Activated CD8-positive, alpha-beta memory T cell treated with anti-CD3 and anti-CD28 coated beads, Interleukin-2, amount 50 U/mL, for 48 hours (primary cell): ENCODE measurements at places on chromosomes 2 and 18.
A peak's percentile ranks its signal among the peaks of the same experiment; 100 is the strongest.

- no peak for DNase-seq
These were observed 103.2 kb downstream of the NCOA1 start for GRCh38 chr2:24594283-24594682.

GRCh38 chr18:48945953-48946217 lies 4.9 kb downstream of the SMAD7 start:
- DNase-seq = no peak

GRCh38 chr2:213627835-213628460 lies 343.7 kb downstream of the SPAG16 start:
- no peak for DNase-seq

DNA sequence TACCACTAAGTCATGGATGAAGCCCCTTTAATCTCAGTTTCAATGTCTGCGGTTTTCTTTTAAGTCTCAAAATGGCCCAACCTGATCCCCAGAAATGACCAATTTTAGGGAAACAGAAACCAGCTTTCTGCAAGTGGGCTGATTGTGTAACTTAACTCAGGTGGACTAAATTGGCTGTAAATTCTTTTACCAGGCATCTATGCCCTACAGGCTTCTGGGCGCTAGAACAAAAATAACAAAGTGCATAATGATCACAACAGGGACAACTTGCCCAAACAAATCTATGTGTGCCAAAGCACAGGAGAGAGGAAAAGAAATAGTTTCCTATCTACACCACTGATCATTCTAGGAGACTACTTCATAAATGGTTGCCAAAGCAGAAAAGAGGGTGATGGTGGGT lies 112.3 kb upstream of the SETBP1 start:
- no peak for DNase-seq

DNA sequence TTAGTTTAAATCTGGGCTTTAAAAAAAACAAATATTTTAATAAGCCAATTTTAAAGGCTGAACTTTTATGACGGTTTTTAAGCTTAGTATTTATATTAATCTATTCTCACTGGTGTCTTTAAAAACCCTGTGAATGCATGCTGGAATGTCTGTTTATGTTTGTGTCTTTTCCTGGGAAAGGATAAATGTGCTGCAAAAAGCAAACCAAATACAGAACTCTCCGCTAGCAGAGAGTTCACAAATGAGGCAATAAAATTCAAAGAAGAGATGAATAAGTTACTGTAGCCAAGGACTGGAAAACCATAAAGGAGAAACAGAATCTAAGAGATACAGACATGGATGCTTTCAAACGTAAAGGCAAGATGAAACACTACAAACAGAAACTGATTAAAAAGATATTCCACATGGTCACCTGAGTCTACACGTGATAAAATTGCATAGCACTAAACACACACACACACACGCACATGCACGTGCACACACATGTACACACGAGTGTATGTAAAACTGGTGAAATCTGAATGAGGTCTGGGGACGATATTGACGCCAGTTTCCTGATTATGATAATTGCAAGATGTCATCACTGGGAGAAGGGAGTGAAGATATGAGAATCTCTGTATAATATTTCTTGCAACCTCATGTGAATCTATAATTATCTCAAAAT lies 4.5 kb downstream of the TWIST2 start:
- no peak for DNase-seq

GRCh38 chr18:48996901-48997463 lies 46.2 kb upstream of the SMAD7 start:
- no peak for DNase-seq

- no peak for DNase-seq
These were observed 642.6 kb downstream of the RNF144A start for GRCh38 chr2:7559791-7560190.

DNA sequence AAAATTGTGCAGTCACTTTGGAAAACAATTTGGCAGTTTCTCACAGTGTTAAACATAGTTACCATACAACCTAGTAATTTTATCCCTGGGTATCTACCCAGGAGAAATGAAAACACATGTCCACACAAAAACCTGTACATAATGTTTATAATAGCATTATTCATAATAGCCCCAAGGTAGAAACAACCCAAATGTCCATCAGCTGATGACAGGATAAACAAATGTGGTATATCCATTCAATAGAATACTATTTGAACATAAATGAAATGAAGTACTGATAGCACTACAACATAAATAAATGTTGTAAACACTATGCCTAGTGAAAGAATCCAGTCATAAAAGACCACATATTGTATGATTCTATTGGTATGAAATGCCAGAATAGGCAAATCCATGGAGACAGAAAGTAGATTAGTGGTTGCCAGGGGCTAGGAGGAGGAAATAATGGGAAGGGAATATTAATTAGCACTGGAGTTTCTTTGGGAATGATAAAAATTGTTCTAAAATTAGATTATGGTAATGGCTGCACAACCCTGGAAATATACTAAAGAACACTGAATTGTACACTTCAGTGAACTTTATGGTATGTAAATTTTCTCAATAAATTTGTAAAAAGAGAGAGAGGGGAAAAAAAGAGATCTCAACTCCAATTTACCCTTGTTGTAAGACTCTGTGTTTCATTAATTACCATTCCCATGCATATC lies 20.8 kb upstream of the VIT start:
- no peak for DNase-seq

GRCh38 chr2:88055371-88056128 lies at the start of gene KRCC1:
Gene KRCC1 (minus strand): TSS chr2:88055783. CDS start chr2:88028563, 27,220 bp downstream.
- peak; percentile 95 for DNase-seq

DNA sequence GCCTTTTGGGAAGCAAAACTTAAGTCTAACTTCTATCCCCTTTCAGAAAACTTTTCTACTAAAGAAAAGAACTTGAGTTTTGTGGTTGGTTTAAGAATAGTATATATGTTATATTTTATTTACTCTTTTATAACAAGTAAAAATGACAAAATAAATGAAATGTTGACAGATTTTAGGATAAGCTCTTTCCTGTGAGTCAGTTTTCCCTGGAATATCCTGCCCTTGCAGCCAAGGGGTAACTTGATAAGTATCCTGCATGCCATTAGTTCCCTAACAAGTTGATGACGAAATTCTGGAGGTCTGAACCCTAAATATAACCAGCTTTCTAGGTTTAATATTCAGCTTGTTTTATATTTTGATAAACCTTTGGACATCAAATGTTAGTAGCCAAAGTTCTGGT lies 7.3 kb upstream of the HTR2B start:
- no peak for DNase-seq

DNA sequence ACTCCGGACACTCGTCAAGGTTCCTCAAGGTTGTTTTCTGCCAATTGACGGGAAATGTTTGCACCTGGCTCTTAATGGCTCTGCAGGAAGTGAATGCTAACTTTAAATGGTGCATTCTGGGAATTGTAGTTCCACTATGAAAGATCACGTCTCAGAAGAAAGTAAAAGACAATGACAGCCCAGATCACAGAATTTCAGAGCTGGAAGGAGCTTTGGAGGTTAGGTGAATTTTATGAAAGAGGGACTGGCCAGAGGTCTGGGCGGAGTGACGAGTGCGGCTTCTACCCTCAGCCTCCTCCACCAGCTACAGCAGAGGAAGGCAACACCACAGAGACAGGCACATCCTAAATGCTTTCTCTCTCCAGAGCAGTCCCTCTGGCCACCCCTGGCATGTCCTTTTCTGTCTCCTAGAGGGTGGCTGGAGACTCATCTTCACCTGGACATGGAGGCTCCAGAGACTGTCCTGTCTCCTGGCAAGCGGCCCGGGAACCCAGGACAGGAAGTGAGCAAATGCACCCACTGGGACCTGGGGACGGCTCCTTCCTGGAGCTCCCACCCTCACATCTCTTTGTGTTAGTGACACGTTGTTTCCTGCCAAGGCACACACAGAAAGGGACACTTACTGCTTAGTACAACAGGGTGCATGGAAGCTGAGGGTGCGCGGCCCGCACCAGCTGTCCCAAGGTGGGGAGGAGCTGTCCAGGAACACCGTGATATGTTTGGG lies 19.4 kb downstream of the THAP4 start:
- DNase-seq = peak; percentile 65

- DNase-seq = no peak
These were observed 18.0 kb downstream of the DYTN start for GRCh38 chr2:206700156-206700555.
